Naive thymus-derived CD4-positive, alpha-beta T cell (primary cell): ENCODE measurements at places on chromosomes 2 and 18. TPM values are rescaled to one million over a fixed set of nuclear protein-coding genes. Genes with fewer than 3 reads are reported as not detected.

GRCh38 chr18:60664736-60665135, 292.2 kb upstream of the MC4R start:
- no peak for DNase-seq

DNA sequence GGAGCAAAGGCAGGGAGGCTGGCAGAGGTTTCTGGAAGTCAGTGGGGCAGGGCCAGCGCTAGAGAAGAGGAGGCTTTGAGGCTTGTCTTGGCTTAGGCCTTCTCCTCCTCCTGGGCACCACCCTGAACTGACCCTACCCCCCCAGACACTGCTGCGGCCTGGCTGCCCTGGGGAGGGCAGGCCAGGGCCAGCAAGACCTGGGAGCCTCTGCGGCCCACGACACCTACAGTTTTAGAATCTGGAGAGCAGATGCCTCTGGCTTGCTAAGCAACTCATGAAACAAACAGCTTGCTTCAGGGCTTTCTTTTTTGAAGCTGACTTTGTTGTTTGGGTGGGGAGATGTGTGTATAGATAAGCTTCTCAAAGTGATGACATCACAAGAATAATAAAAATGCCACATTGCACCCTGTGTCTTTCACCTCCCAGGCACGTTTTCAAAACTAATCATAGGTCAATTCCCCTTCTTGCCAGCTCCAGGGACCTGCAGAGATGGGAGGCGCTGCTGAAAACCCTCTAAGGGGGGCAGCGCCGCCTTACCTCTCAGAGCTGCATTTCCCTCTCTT, 46.2 kb upstream of the SMAD7 start:
- no peak for DNase-seq

DNA sequence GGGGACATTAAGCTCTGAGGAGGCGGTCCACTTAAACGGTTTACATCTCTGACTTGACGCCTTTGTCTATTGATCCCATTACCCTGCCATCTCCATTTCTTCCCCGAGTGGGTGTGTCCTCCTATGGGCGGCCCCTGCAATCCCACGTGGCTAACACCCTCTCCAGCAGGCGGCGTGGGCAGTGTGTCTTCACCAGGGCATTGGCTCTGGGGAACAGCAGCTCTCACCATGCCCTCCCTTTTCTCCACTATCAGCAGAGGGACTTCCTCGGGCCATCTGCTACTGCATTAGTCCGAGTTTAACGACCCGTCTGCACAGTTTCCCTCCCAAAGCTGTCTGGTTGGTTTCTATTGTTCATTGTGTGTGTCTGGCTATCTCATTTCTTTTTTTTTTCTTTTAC, 511.9 kb upstream of the NRP2 start:
- DNase-seq, result no peak

GRCh38 chr18:54828281-54828881, at the start of gene RAB27B:
RAB27B (plus strand) TSS chr18:54828477; CDS start chr18:54877586, 49,109 bp downstream.
- peak; percentile 41 for DNase-seq

SDC1 gene
- total RNA-seq, result 0.37 TPM

CPLX4 gene
- total RNA-seq, result not detected

EML6 gene
- total RNA-seq, result 0.20 and 1.7 TPM in 2 replicates
